Memory B cell (primary cell): ENCODE measurements at places on chromosomes 16 and 17.

DNA sequence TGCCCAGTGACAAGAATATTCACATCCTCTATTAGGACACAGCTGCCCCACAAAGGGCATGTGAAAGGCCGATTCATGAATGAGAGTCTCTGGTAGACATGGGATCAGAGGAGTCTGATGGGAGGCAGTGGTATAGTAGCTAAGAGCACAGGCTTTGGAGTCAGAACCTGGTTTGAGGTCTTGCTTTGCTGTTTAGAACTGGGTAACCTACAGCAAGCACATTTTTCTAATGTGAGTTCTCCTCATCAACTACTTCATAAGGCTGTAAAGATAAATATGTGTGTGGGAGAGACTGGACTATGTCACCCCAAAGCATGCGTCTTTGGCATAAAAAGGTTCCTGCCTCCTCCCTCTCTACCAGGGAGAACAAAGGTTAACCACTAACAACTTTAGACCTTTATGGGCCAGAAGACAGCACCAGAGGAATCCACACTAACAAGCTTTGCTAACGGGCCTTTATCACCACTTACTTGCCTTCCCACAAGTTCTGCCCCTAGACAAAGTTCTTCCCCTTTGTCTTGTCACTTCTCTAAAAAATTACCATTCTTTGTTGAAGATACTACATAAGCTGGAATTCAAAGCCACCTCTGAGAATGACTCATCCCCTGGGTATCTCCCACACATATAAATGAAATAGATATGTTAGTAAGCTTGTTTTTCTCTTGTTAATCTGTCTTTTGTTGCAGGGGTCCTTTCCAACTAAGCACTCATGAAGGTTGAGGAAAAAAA lies 21.1 kb downstream of the CDR2 start:
- no peak for DNase-seq

GRCh38 chr17:47604598-47604927 lies 45.2 kb upstream of the KPNB1 start:
- DNase-seq, result no peak

DNA sequence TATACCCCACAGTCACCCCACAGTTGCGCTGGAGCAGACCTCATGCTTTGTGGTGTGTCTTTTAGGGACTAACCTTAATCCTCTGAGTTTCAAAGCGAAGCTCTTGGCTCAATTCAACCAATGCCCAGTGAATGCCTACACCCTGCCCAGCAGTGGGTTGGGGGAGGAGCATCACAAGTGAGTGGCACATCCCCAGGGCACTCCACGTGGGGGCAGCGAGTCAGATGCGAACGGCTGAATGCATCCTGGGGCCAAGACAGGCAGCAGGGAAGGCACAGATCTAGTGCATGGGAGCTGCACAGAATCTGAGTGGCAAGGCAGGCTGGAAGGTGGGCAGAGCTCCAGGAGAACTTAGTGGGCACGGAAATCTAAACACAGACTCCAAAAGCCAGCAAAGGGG lies 39.2 kb downstream of the IFT140 start:
- DNase-seq, result no peak

GRCh38 chr17:31200287-31200686 lies 96.8 kb downstream of the OMG start:
- DNase-seq, result no peak

- no peak for DNase-seq
Observed at GRCh38 chr16:89922884-89923639, at the start of gene TUBB3. TSS of gene TUBB3 (plus strand) at chr16:89923342. CDS start at chr16:89923402, 60 bp downstream.
